ENCODE measurements at places on chromosomes 3 and 15.

DNA sequence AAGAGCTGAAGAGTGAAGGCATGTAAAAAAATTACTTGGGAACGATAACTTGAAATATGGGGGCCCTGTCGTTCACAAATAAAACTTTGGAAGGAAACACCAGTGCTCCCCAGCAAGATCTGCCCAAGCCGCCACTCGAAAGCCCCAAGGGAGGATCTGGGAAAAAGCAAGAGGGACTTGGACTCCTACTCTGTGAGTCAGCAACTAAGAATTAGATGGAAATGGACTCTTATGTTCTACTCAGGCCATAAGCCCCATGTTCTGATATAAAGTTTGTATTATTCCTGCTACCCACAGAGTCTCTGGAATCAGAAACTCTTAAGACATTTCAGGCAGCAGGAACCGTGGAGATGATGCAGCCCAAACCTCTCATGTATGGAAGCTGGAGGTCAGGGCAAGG lies 75.7 kb downstream of the ITGB5 start:
- DNase-seq: no peak

DNA sequence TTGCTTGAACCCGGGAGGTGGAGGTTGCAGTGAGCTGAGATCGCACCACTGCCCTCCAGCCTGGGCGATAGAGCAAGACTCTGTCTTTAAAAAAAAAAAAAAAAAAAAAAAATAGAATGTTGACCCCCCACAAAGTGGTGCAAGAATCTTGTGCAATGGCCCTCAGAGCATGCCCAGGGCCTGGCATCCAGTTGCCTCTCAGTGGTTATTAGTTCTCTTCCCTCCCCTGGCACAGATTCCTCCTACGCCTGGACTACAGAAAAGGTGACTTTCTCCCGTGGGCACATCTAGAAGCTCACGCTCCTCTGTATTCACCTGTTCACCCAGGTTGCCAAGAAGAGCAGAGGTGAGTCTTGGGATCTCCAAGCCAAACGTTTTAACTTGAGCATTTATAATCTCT lies 36.7 kb downstream of the ACSBG1 start:
- no peak for DNase-seq

- peak; percentile 34 for DNase-seq
Measured at GRCh38 chr15:88656760-88657221, 18.0 kb downstream of the ISG20 start.

DNA sequence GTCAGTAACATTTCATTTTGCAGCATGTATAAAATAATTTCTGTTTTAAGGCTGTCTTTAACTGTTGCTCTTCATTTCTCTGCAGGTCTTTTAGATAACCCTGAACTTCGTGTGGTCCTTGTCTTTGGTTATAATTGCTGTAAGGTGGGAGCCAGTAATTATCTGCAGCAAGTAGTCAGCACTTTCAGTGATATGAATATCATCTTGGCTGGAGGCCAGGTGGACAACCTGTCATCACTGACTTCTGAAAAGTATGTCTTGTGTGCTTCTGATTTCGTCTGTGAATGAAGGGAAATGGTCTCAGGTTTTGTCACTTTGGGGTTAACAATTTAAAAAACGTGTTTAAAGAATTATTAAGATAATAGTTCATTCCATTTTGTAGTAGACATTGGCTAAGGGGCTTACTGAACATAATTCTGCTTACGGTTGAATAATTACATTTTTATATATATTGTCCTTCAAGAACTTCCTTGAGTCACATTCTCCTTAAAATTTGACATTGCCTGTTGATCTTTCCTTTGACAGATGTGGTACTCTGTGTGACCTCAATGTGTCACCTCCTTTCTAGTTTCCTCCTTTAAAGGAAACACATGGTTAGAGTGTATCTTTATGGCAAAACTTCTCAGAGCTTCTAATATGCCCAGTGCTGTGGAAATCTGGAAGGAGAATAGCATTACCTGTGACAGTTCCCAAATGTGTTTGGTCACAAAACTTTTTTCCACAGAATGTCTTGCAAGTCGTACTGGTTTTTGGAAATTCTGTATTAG lies 26.3 kb downstream of the FBXO22 start:
- no peak for DNase-seq

- no peak for DNase-seq
Measured at GRCh38 chr3:112115161-112115739, 17.8 kb downstream of the GCSAM start.

GRCh38 chr15:69298697-69299441 lies at the start of gene PAQR5:
TSS of gene PAQR5 (plus strand) at chr15:69298912. CDS start at chr15:69360081, 61,169 bp downstream.
- DNase-seq: no peak

GRCh38 chr15:62430552-62430951 lies 265.5 kb upstream of the C2CD4B start:
- DNase-seq: no peak

DNA sequence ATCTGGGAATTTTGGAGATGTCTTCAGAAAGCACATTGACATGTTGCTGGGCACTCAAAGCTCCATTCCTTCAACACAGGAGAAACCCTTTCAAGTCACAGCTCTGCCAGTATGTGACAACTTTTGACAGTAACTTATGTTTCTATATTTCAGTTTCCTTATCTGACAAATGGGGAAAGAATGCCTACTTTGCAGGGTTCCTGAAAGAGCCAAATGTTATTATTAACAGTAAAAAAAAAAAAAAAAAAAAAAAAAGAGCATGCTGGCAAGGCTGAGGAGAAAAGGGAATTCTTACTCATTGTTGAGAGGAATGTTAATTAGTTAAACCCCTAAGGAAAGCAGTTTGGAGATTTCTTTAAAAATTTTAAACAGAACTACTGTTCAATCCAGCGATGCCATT lies 272.5 kb upstream of the TGFBR2 start:
- DNase-seq: no peak

DNA sequence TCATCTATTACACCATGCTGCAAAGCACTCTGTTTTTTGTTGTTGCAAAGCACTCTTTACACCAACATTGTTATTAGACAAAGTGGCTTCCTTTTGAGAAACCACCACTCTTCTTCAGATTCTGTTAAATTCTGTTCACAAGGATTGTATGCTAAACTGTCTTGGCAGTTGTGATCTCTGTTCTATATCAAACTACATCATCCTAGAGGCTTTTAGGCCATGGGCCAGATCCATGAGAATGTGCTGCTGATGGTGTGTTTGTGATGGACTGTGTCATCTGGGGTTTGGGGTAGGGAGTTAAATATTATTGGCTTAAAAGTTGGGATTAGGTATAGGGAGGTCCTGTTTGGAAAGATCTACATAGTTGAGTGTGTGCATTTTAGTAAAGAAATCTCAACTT lies 229.8 kb downstream of the GAP43 start:
- no peak for DNase-seq

DNA sequence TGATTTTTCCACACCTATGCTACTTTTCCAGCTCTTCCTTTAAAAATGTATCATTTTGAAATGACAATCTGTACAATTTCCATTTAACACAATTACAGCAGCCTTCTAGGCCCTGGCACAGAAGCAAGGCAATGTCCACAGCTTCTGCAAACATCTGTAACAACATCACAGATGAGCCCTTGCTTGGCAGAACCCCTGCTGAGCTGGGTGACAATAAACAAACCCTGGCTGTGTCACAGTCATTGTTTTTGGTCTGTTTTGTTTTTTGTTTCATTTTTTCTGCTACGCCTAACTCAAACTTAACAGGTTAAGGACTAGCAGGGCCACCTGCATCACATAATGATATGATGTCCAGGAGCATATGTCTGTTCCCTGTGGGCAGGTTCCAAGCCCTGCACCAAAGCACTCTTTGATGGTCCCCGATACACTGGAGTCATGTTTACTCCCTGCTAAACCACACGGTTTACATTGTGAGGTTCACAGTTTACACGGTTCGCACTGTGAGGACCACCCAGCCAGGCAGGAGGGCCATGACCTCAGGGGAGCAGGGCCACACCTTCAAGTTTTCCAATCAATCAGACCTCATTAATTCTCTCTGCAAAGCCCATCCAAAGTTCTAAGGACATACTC lies 186.8 kb upstream of the CHRNA7 start:
- no peak for DNase-seq

DNA sequence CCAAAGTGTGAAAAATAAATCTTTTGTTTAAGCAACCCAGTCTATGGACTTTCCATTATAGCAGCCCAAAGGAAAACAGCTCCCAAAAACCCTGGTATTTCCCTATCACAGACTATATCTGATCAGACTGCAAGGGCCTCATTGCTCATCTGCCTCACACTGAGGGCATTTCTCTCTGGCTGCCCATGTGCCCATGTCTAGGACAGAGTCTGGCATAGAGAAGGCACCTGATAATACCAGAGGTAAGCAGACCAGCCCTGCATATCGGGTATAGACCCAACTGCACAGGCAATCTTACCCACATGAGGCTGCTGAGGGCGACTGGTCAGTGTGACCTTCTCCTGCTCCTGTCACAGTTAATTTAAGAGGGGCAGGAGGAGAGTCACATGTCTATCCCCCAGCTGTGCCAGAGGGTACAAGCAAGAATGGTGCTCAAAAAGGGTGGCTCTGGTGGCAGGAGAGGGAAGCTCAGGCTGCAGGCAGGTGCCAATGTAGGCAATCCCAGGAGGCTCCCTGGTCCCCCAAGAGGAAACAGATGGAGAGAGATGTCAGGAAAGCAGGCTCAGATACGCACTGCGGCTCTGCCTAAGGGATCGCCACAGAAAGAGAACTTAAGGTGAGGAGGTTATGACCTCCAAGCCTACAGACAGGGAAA lies 3.1 kb downstream of the CSRNP1 start:
- DNase-seq: peak; percentile 45

GRCh38 chr3:112633191-112633590 lies 7.8 kb downstream of the CCDC80 start:
- DNase-seq: no peak

DNA sequence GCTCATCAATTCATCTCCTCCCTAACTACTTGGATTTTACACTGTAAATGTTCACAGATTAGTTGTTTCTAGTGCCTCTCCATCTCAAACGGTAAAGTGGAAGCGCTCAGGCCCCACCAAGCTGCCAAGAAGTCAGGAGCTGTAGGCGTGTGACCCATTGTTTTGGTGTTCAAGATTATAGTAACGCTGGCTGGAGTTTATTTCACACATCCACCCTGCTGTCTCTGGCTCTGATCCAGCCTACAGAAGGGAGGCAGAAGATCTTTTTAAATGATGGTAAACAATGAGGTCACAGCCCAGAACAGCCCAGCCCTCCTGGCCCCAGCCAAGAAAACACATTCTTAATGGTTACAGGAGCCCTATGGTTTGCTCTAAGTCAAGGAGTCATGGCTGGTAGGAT lies 25.7 kb upstream of the GALNT15 start:
- DNase-seq: peak; percentile 65

- no peak for DNase-seq
Measured at GRCh38 chr3:69240651-69241568, 118.5 kb upstream of the LMOD3 start.

- peak; percentile 64 for DNase-seq
Measured at GRCh38 chr15:73838831-73839426, 34.4 kb upstream of the TBC1D21 start.

GRCh38 chr15:38163658-38164057 lies 89.0 kb upstream of the SPRED1 start:
- DNase-seq: no peak

DNA sequence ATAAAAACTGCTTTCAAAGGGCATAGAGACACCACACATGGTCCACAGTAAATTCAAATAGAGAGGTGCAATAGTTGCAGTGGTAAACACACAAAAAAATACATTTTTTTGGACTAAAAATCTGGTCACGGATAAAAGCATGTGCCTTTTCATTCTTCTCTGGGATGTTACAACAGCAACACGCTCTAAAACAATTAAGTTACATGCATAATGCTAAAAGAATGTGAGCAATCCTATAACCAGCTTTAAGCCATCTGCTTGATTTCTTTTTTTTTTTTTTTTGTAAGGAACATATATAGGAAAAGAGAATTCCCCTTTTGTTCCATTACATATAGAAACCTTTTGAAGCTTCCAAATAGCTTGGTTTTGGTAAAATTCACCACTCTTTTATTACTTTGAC lies 20.0 kb downstream of the WNT5A start:
- DNase-seq: no peak

GRCh38 chr3:165549037-165549436 lies 288.2 kb downstream of the BCHE start:
- DNase-seq: no peak

- no peak for DNase-seq
Measured at GRCh38 chr3:190877925-190878324, 15.4 kb upstream of the GMNC start.

DNA sequence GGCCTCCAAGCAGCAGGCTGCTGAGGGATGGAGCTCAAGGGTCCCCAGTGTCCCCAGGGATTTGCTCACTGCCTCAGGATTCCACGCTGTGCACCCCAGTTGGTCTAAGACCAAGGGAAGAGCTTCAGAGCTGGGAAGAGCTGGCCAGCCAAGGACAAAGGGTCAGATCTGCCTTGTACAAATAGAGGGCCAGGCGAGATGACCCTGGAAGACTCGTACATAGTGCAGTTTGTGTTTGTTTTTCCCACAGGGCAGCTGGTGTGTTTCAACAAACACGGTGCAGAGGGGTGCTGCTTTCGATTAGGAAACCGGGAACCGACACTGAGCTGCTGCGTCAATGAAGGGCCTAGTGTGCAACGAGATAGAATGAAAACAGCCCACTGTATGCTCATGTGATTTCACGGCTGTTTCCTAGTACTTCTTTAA lies 56.1 kb upstream of the TRPM1 start:
- no peak for DNase-seq

DNA sequence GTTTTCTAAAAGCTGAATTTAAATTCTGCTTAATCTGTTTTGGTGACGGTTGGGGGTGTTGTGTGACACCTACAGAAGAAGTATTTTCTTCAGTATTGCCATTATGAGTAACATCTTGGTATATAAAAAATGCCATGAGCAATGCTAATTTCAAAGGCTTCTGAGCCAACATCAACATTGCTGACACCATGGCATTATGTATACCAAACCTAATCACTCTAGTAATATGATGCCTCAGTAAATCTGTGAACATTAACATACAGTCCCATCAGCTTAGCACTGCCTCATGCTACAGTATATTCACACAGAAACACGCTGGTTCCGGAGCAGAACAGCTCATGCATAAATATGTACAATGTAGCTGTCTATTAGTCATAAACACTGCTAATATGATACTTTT lies 75.8 kb downstream of the ZPLD1 start:
- no peak for DNase-seq

- peak; percentile 38 for DNase-seq
Measured at GRCh38 chr15:93270937-93271467, 182.0 kb upstream of the RGMA start.

DNA sequence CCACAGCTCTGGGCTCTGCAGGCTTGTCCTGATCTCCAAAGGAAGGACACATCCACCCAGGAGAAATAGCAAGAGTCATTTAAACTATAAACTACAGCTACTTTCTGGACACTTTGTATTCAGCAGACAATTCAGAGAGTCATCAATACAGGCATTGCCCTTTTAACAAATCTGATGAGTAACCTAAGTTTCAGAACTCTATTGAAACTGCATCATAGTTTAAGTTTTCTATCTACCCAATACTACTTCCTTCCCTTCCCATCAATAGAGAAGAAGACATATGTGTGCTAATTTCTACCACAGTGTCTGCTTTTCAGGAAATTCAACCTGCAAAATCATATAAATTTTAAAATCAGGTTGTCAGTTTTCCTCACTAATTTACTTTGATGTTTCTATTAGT lies 736.5 kb downstream of the IGSF11 start:
- no peak for DNase-seq
